ENCODE measurements at places on chromosomes 7 and 10. TPM values are rescaled to one million over a fixed set of nuclear protein-coding genes. Genes with fewer than 3 reads are reported as not detected.

The AP1S1 gene
- 212 TPM for total RNA-seq

The HTRA1 gene
- 121 TPM for total RNA-seq

The ATXN7L1 gene
- total RNA-seq, result 1.5 TPM

The TAS2R3 gene
- 1.4 TPM for total RNA-seq

The RPEL1 gene
- total RNA-seq, result under 0.01 TPM

The PRRT4 gene
- 0.85 TPM for total RNA-seq

The OR2A1 gene
- total RNA-seq, result not detected

The AKR1C8 gene
- total RNA-seq, result not detected

The IL2RA gene
- total RNA-seq, result not detected

The PPP1R9A gene
- 0.85 TPM for total RNA-seq

The VAX1 gene
- not detected for total RNA-seq

The HUS1 gene
- total RNA-seq, result 13.7 TPM

The RBP4 gene
- 0.24 TPM for total RNA-seq

The HMX3 gene
- total RNA-seq, result not detected

The GHRHR gene
- not detected for total RNA-seq

The WNT8B gene
- total RNA-seq, result not detected

The MAT1A gene
- under 0.01 TPM for total RNA-seq

The PNLIP gene
- total RNA-seq, result not detected

The XPNPEP1 gene
- 91.6 TPM for total RNA-seq

The IQUB gene
- 0.43 TPM for total RNA-seq

The SPACDR gene
- total RNA-seq, result 0.85 TPM

The CFAP46 gene
- total RNA-seq, result not detected

The CAV1 gene
- 322 TPM for total RNA-seq

The FLNC gene
- total RNA-seq, result 8.0 TPM

The FANK1 gene
- total RNA-seq, result 1.7 TPM

The REEP3 gene
- 67.2 TPM for total RNA-seq

The BMPER gene
- 0.48 TPM for total RNA-seq

The FGL2 gene
- total RNA-seq, result not detected

The PRLHR gene
- total RNA-seq, result not detected

The CCDC172 gene
- total RNA-seq, result not detected

The DYDC2 gene
- not detected for total RNA-seq

The STAG3 gene
- total RNA-seq, result 1.3 TPM

The OPN4 gene
- total RNA-seq, result not detected

The PRTFDC1 gene
- total RNA-seq, result 6.8 TPM

The HSPA12A gene
- 6.0 TPM for total RNA-seq

The SLC39A12 gene
- not detected for total RNA-seq

The AGMO gene
- total RNA-seq, result 0.43 TPM

The CCL26 gene
- not detected for total RNA-seq

The OR9A2 gene
- not detected for total RNA-seq

The ERCC6 gene
- total RNA-seq, result 13.7 TPM

The CDK6 gene
- 85.0 TPM for total RNA-seq
